ENCODE measurements at places on chromosomes 7 and 10.

GRCh38 chr10:88080213-88080612 lies 216.8 kb downstream of the PTEN start:
- peak; percentile 92 for DNase-seq

GRCh38 chr7:23696916-23697441 lies 13.0 kb upstream of the STK31 start:
- peak; percentile 41 for DNase-seq

GRCh38 chr7:150734254-150734653 lies 3.0 kb upstream of the GIMAP5 start:
- no peak for DNase-seq

- DNase-seq, result no peak
Measured at GRCh38 chr10:3865565-3865964, 80.6 kb upstream of the KLF6 start.

DNA sequence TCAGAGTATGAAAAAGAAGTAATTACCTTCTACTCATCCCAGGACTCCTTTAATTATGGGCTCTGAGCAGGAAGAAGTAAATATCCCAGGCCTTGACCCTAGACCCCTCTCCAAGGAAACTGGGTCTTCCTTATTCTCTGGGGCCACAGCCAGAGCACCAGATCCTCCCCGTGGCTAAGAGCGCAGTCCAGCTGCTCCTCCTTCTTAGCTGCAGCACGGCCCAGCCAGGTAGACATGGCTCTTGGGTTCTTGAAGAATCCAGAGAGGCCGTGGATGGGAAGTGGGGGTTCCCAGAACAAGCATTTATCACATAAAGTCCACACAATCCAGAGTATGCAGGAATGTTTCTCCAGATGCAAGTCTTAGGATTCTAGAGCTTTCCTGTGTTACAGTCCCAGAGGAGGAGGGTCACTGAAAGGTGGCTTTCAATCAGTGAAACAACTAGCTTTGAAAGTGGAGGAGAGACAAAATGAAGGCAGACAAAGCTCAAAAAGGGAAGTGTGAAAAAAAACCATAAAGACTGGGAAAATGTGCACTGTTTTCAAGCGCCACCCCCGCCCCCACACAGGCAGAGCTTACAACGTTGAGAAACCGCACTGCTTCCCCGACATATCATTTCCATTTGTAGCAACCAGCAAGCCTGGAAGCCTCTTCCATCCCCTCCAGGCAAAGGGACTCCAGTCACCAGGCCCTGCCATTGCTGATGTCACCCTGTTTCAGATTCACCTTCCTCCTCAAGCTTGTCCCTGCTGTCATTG lies 396.5 kb upstream of the MKI67 start:
- no peak for DNase-seq

GRCh38 chr7:16106300-16106699 lies 315.0 kb downstream of the CRPPA start:
- DNase-seq, result no peak

DNA sequence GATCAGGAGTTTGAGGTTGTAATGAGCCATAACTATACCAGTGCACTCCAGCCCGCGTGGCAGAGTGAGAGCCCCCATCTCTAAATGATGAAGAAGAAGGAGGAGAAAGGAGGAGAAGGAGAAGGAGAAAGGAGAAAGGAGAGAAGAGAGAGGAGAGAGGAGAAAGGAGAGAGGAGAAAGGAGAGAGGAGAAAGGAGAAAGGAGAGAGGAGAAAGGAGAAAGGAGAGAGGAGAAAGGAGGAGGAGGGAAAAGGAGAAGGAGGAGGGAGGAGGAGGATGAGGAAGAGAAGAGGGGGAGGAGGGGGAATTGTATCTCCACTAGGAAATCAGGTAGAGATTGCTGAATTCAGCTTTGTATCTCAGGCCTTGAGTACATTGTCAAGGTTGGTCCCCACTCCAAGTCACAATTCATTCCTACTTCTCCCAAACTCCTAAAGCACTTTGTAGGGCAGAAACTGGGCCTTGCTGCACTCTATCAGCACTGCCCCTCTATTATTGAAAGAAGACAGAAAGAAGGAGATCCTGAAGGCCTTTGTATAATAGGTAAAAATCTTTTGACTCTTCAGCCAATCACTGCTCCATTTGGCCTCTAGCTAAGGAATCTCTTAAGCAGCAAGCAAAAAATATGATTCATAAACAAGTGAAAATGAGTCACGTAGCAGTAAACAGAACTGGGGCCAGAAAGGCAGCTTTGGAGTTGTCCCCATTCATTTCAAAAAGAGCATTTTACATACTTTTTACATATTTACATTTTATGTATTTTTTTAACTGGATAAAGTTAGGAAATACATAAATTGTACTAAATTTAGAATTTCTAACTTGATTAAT lies 178.0 kb downstream of the IMMP2L start:
- no peak for DNase-seq

DNA sequence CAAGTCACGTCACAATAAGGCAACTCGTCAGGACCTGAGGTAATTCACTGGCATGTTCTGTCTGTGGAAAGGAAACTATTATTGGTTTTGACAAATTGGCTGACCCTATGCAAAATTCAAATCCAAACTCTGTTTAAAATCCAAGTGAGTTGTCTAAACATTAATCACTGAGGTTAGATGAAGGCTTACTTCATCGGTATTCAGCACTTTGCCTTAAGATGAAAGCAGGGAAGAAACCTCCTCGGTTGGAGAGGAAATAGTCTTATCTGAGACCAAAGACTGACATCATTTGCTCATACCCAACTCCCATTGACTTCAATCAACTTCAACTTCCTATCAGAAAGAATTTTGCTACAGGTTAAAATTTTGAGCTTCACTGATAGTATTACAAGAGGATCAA lies 355.1 kb upstream of the MBL2 start:
- no peak for DNase-seq

- DNase-seq, result no peak
Measured at GRCh38 chr10:132230557-132231210, 43.9 kb downstream of the DPYSL4 start.

- DNase-seq, result no peak
Measured at GRCh38 chr10:102819054-102819453, 18.2 kb downstream of the CYP17A1 start.

DNA sequence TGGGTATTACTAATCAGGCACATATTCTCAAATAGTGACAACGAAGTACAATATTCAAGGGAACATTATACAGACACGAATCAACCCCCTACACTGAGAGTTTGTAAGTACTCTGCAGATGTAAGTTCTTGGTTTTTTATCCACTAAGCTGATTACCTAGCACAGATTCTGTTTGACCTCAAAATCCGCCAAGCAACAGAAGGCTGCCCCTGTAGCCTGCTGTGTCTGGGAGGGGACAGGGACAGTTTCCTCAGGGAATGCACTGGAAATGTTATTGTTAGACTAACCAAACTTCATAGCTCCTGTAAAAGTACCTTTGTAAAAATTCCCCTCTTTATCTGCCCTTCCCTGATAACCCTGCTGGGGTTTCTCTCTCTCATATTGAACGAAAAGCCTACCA lies 45.2 kb upstream of the ZRANB1 start:
- no peak for DNase-seq

DNA sequence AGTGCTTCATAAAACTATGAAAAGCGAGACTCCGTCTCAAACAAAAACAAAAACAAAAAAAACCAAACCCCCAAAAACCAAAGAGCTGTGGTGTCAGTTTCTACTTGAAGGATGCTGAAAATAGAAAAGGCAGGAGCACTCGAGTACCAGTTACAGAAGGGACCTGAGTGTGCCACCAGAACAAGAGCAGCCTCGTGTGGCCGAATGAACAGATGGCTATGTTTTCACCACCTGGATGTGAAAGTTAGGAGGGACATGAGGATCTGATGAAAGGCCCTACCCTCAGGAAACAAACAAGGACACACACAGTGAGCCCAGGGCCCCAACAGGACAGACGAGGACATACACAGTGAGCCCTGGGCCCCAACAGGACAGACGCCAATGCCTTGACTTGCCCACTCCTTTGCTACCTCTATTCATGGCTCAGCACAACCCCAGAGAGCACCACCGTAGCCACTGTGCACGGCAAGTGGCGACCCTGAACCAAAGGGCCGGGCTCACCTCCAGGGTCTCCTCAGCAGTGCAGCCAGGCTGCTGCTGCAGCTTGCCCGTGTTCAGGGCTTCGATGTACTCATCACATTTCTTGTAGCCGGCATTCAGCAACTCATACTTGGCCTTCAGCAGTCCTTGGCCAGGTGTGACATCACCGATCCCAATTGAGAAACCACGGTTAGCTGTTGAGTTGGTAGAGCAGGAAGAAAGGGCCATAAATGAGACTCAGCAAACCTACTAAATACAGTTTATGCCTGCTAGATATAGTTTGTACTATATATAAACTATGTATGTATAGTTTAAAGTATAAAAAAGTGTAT lies 24.9 kb downstream of the POLR3A start:
- DNase-seq, result no peak

Data from Caki2 (cell line).